ENCODE measurements at places on chromosomes 7 and 10.

- DNase-seq = no peak
These were observed 18.6 kb downstream of the KCP start for GRCh38 chr7:128891942-128892269.

DNA sequence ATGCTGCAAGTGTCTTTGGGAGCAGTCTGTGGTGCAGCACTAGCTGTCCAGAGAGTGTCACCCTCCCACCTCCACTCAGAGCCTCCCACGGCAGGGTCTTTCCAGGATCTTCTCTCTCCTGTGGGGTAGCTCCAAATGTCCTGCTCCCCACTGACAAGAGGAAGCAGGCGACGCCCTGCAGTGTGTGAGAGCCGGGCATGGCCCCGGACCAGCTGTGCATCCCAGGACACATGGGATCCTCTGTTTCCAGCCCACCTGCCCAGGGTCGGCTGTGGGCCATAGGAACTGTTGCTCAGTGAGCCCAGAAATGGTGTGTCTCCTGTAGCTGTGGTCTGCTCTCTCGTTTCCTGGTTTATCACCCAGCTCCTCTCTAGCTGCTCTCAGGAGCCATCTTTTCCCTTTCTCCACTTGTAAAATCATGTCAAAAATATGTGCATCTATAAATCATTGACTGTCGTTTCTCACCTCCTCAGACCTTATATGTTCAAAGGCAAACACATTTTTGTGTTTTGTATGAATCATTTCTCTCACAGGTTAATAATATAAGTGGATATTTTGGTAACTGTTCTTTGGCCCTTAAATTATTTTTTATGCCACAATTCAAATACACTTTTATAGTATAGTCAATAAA lies 74.9 kb downstream of the VWC2 start:
- DNase-seq = no peak

- no peak for DNase-seq
These were observed 59.9 kb downstream of the ADARB2 start for GRCh38 chr10:1677307-1677939.

- no peak for DNase-seq
These were observed 54.8 kb upstream of the FGL2 start for GRCh38 chr7:77254429-77254828.

GRCh38 chr10:71077796-71078453 lies 134.4 kb upstream of the UNC5B start:
- DNase-seq = no peak

DNA sequence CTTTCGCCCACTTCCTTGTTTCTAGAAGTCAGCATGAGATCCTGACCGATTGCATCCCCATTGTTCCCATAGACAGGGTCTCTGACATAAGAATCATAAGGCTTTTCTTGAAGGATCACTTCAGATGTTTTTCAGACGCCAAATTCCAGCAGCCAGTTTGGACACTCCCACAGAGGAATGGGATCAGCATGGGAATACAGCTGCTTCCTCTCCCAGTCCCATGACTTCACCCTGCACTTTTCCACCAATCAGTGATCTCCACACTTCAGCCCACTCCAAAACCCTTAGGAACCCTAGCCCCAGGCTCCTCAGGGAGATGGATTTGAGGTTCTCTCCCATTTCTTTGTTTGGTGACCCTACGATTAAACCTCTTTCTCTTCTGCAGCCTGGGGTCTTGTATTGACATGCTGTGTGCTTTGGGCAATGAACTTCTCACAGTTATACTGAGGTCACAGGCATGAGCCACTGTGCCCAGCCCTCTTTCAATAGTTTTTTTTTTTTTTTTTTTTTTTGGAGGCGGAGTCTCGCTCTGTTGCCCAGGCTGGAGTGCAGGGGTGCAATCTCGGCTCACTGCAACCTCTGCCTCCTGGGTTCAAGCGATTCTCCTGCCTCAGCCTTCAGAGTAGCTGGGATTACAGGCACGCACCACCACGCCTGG lies 52.8 kb upstream of the CHST3 start:
- DNase-seq = no peak

DNA sequence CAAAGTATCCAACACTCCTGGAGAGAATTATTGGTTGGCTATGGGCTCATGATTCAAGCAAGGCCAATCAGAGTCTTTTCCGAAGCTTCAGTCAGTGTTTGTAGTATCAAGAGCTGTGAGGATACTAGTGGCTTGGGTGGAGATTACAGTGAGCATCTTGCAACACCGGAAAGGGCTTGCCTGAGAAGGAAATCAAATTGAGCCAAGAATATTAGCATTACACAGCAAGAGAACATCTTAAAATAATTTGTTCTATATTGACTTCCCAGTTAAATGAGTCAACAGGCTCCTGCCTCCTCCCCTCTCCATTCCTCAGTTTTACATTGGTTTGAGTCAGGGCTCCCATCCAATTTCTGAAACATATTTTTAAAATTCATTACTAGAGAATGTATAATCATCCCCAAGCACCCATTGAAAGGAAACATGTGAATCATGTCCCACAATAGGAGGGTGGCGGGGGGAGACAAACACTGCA lies 127.4 kb downstream of the ELAPOR2 start:
- DNase-seq = no peak

DNA sequence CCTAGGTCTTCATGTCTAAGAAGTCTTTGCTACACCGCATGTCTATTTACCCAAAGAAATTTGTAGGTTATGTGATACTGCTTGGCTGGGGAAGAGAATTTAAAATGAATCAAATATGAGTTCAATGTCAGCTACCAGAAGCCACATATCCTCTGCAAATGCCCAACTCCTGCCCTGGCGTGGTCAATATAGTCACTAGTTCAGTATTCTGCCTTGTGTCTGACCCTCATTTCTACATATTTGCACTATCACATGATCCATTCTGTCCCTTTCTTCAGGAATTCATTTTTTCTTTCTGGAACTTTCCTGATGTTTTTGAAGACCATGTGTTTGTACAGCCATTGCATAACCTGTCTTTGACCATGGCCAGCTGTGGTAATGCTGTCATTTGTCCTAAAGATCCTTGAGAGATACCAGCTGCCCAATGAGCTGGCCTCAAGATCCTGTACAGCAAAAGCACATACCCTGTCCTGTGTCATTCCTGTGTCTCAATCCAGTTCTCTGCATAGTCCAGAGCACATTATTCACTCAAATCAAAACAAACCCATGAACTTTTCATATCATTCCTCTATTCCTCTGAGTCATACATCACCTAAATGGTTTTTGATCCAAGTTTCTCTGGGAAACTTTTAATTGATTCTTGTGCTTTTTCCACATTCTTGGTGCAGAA lies 524.5 kb downstream of the PARD3 start:
- no peak for DNase-seq

DNA sequence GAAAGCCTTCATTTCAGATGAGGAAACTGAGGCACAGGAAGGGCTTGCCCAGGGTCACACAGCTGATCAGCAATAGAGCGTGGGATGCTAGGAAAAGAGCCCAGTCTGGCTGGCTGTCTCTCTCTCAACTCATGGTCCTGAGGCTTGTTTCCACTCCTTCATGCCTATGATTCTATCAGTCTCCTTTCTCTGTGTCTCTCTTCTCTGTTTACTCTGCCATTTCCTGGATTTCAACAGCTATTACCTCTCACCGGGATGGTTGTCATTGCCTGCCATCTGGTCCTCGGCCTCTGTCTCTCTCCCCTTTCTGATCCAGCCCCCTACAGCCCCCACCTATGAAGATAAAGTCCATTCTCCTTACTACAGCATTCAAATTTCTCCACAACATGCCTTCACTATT lies 93.3 kb upstream of the AGBL3 start:
- DNase-seq = no peak

GRCh38 chr10:49632406-49633317 lies 18.8 kb downstream of the CHAT start:
- DNase-seq = no peak

- DNase-seq = no peak
These were observed 70.6 kb downstream of the COL13A1 start for GRCh38 chr10:69872323-69872722.

- no peak for DNase-seq
These were observed 50.6 kb upstream of the DPYSL4 start for GRCh38 chr10:132136097-132136521.

DNA sequence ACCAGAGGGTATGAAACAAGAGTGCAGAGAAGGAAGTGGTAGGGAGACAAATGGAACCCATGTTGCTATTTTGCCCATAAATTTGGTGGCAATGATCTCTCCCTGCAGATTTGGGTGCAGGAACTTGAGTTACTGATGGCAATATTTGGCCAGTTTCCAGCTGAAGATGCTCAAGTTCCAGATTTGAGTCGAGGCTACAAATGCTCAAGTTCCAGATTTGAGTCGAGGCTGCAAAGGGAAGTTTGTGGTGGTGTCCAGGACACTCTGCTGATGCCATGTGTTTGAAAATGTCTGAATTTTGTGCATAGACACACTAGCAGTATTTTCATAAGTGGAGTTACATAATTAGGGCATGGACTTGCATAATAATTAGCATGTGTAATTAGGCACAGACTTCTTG lies 40.8 kb downstream of the TBXAS1 start:
- DNase-seq = peak; percentile 39

GRCh38 chr7:33881316-33881715 lies 24.0 kb upstream of the BMPER start:
- no peak for DNase-seq

DNA sequence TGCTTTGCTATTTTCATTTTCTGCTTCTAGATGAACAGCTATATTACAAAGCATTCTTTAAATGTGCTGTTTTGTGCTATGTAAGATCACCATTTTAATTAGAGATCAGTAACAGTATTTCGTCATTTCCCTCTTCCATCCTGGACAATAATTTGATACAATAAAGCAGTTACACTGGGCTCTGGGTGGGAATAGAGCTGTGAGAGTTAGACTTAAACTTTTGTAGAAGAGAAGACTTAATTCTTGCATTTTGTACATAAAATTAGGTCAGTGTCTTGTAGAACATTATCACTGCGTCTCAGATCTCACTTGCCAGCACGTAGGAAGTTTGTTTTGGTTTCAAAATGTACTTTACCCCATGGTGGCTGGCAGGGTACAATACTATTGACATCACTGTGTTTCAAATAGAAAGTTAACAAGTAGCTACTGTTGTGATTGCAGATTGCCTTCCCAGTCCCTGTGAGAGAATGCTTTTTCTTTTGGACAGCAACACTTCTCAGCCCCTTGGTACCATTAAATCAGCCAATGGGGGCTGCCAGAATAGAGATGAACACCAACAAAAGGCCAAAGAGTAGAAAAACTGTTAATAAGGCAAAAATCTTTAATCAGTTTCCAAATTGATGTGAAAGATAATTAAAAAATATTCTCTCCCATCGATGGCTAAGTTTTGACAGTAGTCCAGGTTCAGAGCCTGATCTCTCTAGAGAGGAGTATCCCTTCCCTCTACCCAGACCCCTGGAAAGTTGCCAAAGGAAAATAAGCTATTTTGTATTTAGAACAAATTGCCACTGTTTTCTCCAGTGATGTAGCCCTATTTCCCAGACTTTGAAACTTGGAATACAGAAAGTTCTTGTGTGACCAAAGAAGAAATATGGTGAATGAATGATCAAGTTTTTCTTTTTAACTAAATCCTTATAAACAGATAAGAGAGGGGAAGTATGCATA lies 35.1 kb downstream of the SMNDC1 start:
- DNase-seq = no peak

- DNase-seq = no peak
These were observed 87.3 kb downstream of the BEND7 start for GRCh38 chr10:13441476-13441875.

GRCh38 chr10:112831859-112832258 lies 118.2 kb upstream of the TCF7L2 start:
- DNase-seq = no peak

- no peak for DNase-seq
These were observed 361.1 kb upstream of the NRP1 start for GRCh38 chr10:33695536-33695935.

GRCh38 chr7:38070718-38071117 lies 107.3 kb upstream of the STARD3NL start:
- no peak for DNase-seq

GRCh38 chr7:151599401-151600227 lies 79.9 kb upstream of the RHEB start:
- DNase-seq = no peak

All from HL-60 (cell line).